ENCODE measurements at places on chromosomes 16 and 17.

DNA sequence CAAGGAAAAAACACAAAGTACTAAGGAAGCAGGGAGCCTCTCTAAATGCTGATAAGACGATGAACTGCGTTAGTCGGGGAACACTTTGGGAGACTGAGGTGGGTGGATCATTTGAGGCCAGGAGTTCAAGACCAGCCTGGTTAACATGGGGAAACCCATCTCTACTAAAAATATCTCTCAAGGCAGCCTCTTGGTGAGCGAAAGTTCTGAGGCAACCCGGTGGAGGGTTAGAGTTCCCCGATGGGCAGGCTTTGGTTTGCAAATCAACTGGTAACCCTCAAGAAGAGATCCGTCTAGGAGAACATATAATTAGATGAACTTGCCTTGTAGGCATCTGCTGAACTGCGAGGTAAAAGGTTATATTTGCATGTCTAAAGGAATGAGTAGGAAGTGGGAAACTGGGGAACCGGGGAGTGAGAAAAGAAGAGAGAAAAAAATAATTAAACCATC lies 44.6 kb downstream of the WSB1 start:
- DNase-seq = no peak

- DNase-seq = no peak
These were observed 674.7 kb upstream of the KIF2B start for GRCh38 chr17:53148058-53148457.

DNA sequence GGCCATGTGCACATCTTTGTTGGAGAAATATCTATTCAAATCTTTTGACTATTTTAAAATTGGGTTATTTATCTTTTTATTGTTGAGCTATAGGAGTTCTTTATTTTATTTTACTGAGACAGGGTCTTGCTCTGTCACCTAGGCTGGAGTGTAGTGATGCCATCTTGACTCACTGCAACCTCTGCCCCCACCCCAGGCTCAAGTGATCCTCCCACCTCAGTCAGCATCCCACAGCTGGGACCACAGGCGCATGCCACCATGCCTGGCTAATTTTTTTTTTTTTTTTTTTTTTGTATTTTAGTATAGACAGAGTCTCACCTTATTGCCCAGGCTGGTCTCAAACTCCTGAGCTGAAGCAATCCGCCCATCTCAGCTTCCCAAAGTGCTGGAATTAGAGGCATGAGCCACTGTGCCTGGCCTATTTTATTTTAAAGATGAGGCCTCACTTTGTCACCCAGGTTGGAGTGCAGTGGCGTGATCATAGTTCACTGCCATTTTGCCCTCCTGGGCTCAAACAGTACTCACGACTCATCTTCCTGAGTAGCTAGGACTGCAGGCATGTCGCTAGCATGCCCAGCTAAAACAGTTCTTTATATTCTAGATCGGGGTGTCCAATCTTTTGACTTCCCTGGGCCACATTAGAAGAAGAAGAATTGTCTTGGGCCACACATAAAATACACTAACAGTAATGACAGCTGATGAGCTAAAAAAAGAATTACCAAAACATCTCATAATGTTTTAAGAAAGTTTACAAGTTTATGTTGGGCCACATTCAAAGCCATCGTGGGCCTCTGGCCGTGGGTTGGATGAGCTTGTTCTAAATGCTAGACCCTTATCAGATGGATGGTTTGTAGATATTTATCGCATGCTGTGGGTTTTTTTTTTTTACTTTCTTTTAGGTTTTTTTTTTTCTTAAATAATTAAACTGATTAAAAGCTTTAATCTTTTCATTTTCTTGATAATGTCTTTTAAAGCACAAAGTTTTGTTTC lies 13.7 kb downstream of the TENT4B start:
- DNase-seq = no peak

- no peak for DNase-seq
These were observed 4.0 kb upstream of the FBXO39 start for GRCh38 chr17:6772016-6772415.

DNA sequence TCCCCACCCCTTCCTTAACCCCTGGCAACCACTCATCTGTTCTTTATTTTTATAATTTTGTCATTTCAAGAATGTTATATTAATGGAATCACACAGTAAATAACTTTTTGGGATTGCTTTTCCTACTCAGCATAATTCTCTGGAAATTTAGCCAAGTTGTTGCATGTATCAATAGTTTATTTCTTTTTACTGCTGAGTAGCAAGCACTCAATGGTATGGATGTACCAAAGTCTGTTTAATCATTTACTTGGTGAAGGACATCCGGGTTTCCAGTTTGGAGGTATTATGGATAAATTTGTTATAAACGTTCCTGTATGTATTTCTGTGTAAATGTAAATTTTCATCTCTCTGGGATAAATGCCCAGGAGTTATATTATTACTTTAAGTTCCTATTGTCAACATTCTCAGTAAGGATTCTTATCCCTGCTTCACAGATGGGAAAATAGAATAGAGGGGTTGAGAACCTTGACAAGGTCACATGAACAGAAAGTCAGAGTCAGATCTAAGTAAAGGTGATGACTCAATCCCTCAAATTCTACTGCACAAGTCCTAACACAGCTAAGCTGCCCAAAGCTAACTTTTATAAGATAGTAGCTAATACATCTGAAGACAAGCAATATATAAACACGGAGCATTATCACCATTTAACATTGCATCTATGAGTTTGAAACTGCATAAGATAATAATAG lies 62.4 kb upstream of the MTMR4 start:
- DNase-seq = no peak

DNA sequence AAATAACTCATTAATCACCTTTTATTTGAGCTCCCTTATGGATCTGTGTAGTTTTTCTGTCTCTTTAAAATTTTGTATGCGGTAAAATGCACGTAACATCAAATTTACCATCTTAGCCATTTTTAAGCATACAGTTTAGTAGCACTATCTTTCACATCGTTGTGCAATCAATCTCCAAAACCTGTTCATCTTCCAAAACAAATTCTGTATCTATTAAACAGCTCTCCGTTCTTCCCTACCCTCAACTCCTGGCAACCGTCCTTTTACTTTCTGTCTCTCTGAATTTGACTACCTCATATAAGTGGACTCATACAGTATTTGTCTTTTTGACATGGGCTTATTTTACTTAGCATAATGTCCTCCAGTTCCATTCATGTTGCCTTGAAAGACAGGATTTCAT lies 100.5 kb downstream of the NF1 start:
- no peak for DNase-seq

DNA sequence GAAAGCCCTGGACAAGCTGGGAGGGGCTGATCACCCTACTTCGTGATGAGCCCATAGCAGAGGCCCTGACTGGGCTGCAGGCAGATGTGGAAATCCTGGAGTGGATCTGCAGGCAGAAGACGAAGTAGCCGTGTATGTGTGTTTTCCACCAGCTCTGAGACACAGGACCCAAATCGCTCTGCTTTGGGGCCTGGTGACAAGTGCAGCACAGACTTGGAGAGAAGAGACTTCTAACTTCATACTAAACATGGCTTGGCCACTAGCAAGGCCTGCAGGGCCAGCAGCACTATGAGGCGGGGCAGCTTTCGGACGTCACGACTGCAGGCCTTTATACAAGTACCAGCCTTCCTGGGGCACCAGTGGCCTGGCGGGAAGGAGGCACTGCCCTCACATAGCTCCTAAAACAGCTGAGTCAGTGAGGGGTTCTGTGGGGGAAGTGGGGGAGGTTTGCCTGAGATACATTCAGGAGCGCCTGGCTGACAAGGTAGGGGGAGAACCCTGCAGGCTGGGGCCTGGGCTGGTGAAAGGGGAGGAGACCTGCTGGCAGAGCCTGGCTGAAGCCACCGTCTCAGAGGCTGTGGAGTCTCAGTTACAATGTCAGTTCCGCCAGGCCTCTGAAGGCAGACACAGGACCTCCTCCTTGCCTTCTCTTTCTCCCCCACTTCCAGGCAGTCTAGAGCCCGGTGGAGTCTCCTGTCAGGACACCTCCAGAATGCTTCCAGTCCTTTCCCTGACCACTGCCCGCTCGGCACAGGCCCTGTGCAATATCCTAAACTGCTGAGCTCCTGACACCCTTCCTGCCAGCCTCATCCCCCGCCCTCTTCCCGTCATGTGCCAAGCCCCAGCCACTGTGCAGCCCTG lies 73.4 kb downstream of the WSB1 start:
- no peak for DNase-seq

- no peak for DNase-seq
These were observed 15.4 kb downstream of the ZFPM1 start for GRCh38 chr16:88468275-88469129.

GRCh38 chr16:85698935-85699558 lies 10.3 kb upstream of the GINS2 start:
- DNase-seq = no peak

- no peak for DNase-seq
These were observed 70.7 kb upstream of the GNAO1 start for GRCh38 chr16:56120447-56121155.

- DNase-seq = no peak
These were observed 44.2 kb upstream of the ERCC4 start for GRCh38 chr16:13875614-13876284.

GRCh38 chr17:27455236-27455913 lies 873 bp upstream of the KSR1 start:
- no peak for DNase-seq

DNA sequence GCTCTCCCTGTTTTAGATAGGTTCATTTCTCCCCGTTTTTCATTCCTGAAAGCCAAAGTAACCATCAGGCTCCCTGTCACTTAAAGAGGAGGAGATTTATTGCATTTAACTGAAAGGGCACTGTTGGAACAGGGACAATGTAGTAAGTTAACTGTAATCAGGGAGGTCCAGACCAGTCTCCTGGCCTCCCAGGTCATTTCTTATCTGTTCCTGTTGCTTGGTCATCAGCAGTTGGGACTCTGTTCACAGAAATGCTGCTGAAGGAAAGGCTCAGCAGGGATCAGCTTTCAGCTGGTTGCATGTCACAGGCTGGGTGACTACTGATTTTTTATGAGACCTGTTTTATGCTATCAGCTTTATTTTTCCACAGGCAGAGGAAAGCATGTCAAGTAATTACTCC lies 622.6 kb upstream of the GOT2 start:
- no peak for DNase-seq

DNA sequence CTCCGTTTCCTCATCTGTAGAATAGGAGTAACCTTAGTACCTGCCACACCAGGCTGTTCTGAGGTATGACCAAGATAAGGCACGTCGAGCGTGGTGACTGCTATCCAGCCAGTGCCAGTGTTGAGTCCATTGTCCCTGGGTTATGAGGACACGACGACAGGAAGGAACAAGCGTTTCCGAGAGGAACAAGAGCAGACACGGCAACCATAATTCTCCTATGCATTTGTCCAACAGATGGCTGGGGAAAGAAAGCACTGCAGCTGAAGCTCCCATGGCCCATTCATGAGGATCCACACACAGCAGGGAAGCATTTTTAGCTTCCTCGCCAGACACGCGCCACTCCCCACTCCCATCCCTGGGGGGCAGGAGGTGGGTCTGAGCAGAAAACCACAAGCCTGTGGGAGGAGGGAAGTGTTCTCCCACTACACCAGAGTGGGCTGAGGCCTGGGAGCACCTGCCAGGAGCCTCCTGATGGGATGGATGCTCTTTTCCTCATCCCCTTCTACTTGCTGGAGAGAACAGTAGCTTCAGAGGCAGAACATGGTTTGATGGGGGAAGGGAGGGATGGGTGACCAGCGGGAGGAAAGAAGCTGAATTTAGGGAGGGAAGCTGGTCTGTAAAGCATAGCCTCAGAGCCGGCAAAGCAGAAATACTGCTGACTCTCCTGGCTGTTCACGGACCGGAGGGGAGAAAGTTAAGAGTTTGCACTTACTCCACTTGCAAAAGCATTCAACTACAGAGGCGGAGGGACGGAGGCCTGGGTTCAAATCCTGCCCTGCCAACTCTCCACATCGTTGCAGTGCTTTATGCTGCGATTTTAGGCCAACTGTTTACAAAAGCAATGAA lies 2.7 kb downstream of the COTL1 start:
- no peak for DNase-seq

DNA sequence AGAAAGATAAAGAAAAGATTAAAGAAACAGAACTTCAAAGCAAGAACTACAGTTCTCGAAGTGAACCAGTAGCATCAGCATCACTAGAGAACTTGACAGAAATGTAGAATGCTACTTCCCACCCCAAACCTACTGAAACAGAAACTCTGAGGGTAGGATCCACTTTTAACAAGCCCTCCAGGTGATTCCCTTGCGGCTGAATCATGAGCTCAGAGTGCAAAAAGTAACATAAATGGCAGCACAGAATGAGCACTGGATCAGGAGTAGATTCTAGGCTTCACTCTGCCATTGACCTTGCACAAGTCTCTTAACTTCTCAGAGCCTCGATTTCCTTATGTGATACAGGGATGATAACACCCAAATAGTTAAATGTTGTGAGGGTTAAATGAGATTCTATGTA lies 5.8 kb downstream of the TOM1L2 start:
- no peak for DNase-seq

DNA sequence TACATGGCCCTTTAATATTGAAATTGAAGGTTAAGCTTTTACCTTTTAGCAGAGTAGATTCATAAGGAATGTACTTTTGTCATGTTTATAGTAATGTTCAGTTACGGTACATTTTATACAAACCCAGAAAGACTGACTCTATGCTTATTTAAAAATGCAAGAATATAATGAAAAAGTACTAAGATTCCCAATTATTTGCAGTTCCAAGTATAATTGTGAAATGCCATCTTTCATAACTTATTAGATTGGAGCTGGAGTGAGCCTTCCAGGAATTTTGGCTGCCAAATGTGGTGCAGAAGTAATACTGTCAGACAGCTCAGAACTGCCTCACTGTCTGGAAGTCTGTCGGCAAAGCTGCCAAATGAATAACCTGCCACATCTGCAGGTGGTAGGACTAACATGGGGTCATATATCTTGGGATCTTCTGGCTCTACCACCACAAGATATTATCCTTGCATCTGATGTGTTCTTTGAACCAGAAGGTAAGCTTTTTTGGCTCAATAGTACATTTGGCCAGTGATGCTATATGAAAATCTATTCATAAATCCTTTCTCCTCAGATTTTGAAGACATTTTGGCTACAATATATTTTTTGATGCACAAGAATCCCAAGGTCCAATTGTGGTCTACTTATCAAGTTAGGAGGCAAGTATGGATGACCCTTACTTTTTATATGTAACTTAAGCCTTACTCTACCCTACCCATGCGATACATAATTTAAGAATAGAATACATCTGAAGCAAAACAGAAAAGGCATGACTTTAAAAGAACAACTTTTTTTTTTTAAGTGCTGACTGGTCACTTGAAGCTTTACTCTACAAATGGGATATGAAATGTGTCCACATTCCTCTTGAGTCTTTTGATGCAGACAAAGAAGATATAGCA lies 4.2 kb downstream of the SRSF2 start:
- no peak for DNase-seq

DNA sequence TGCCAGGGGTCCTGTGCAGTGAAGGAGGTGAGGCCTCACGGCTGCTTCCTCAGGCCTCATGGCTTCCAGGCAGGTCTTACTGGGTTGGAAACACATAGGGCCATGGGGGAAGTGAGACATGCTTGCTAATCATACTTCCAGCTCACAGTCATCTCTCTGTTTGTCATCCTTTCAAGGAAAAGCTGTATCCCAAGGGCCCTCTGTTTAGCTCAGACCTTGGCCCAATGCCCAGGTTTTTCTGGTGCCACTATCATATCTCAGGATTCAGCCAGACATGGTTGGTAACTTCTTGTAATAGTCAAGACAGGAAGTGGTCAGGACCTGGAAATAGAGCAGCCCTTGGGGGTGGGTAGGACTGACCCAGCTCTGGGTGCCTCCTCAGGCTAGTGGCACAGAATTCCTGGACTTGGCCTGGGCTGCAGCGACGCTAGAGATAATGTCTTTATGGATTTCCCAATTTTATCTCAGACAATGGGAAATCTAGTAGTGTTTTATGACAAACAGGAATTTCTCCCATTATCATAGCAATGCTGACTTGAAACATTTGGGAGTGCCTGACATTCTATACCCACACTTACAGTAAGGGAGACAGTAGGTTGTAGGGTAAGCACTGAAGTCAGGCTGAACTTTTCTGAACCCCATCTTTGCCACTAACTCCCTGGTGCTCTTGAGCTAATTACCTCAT lies 13.5 kb upstream of the ITGB3 start:
- DNase-seq = no peak
